Mesendoderm (in vitro differentiated cells): ENCODE measurements at places on chromosomes 7 and 10.

GRCh38 chr7:28260969-28261368, 80.4 kb upstream of the JAZF1 start:
- DNase-seq, result no peak

DNA sequence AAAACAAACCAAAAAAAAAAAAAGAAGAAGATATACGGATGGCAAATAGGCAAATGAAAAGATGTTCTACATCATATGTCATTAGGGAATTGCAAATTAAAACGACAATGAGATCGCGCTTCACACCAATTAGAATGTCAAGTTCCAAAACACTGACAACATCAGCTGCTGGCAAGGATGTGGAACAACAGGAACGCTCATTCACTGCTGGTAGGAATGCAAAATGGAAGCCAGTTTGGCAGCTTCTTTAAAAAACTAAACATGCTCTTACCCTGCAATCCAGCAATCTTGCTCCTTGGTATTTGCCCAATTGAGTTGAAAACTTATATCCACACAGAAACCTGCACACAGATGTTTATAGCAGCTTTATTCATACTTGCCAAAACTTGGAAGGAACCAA, 34.8 kb downstream of the CALML5 start:
- peak; percentile 64 for DNase-seq

GRCh38 chr7:90889644-90890043, 293.5 kb downstream of the CDK14 start:
- no peak for DNase-seq

DNA sequence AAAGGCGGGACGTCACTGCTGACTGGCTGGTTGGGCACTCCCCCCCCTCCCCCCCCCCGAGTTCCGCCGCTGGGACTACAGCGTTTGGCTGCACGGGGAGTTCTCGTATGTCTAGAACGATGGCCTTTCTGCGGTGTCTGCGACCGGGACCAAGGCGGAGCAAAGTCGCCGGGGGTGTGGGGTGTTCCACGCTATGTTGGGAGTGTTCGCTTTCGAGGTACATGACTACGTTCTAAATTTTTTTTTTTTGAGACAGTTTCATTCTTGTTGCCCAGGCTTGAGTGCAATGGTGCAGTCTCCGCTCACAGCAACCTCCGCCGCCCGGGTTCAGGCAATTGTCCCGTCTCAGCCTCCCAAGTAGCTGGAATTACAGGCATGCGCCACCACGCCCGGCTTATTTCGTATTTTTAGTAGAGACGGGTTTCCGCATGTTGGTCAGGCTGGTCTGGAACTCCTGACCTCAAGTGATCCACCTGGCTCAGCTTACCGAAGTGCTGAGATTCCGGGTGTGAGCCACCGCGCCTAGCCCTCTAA, 573 bp upstream of the IDI1 start:
- DNase-seq, result no peak

GRCh38 chr10:99781734-99782429, 558 bp upstream of the ABCC2 start:
- no peak for DNase-seq

GRCh38 chr10:14612873-14613587, 161.7 kb downstream of the FAM107B start:
- no peak for DNase-seq
